ENCODE measurements at places on chromosomes 6 and 20. TPM values are rescaled to one million over a fixed set of nuclear protein-coding genes. Genes with fewer than 3 reads are reported as not detected.

GRCh38 chr20:1983301-1983700 is 10.6 kb downstream of the PDYN start:
- no peak overlapping the region for H3K27ac ChIP-seq
- DNase-seq: no peak
- peaks cover 12% of the 10 kb centered on the region for H3K27me3 ChIP-seq
- no peak overlapping the region for H3K4me3 ChIP-seq
- H3K4me1 ChIP-seq: no peaks in the 10 kb centered on the region
- H3K36me3 ChIP-seq: no peaks in the 10 kb centered on the region

PPP2R5D gene
- 68.8 TPM for total RNA-seq

GRCh38 chr6:107727096-107727757 is 96.9 kb downstream of the SCML4 start:
- no peaks in the 10 kb centered on the region for H3K36me3 ChIP-seq
- no peak for DNase-seq
- H3K4me1 ChIP-seq: no peaks in the 10 kb centered on the region
- H3K4me3 ChIP-seq: no peak overlapping the region
- no peak overlapping the region for H3K27ac ChIP-seq

DNA sequence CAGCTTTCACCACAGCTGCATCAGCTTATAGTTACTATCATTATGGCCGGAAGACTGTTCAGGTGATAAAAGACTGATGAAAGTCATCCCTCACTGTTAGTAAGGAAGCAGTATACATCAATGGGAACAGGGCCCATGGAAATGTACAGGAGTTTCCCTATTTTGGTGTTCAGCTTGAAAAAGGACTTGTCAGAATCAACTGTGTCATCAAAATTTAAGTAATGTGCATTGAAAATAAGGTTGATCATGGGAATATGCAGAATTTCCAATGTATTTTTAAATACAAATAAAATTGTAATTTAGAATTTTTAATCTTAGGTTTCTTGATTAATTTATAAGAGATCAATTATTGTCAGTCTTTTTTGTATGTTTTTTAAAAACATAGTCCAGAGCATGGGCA is 16.8 kb downstream of the LRRN4 start:
- no peak overlapping the region for H3K4me3 ChIP-seq
- no peaks in the 10 kb centered on the region for H3K27me3 ChIP-seq
- H3K27ac ChIP-seq: no peak overlapping the region
- H3K36me3 ChIP-seq: peaks cover 46% of the 10 kb centered on the region
- no peak for DNase-seq

GRCh38 chr20:11920083-11920482 is 2.4 kb downstream of the BTBD3 start:
- peaks cover 17% of the 10 kb centered on the region for H3K36me3 ChIP-seq
- no peak overlapping the region for H3K27ac ChIP-seq

LY6G6C gene
- total RNA-seq: not detected

Measured in IMR-90 (cell line).